ENCODE measurements at places on chromosomes 5 and 9. TPM values are rescaled to one million over a fixed set of nuclear protein-coding genes. Genes with fewer than 3 reads are reported as not detected.

The DRD1 gene
- not detected for total RNA-seq

The ITGA2 gene
- total RNA-seq, result 0.99 TPM

The IL13 gene
- not detected for total RNA-seq

DNA sequence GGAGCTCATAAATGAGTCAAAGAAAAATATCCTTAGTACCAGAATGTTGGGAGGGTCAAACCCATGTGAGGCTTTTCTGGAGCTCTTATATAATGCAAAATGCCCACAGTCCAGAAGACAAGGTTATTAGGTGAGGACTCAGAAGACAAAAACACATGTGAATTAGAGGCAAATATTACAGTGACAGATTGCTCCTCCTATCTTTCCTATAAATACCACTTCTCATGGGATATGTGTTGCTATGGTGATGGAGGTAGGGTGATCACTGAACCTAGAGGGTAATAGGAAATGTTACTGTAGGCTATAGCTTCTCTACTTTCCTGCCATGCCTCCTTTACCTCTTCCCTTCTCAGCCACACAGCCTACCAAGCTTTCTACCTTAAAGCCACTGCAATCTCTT lies 264.6 kb downstream of the SEC61B start:
- no peak for DNase-seq

- DNase-seq, result no peak
Measured at GRCh38 chr5:179343021-179343718, 2.1 kb downstream of the ADAMTS2 start.
